ENCODE measurements at places on chromosomes 5 and 9.

DNA sequence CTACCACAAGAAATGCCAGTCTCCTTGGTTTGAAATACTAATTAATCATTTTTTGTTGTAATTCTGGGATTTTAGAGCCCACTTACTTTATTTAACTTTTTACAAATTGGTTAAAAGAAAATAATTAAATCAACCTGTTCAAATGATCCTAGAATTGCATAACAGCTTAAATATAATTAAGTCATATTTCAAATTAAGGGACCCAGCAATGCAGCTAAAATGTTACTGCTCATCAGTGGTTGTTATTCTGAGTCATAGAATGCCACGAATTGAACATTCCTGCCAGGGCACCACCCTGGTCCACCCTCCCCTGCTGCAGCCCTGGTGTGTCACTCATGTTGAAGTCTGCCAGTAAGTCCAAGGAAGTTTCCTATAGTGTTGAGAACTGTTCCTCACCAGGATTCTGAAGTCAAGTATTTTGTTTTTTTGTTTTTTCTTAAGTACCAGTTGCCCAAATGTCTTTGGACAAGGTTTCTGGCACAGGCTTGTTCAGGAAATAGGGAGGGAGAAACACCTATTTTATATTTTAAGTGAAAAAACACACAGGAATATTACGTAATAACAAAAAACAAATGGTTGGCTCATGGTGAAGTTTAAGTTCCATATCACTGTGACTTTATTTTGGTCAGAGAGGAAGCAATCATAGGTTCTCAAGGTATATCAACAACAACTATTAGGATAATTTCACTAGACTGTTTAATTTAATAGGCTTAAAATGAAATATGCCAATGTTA is 4.3 kb upstream of the ITGA1 start:
- no peak for DNase-seq

- DNase-seq = no peak
Observed at GRCh38 chr5:56450766-56451165, 217.6 kb upstream of the ANKRD55 start.

DNA sequence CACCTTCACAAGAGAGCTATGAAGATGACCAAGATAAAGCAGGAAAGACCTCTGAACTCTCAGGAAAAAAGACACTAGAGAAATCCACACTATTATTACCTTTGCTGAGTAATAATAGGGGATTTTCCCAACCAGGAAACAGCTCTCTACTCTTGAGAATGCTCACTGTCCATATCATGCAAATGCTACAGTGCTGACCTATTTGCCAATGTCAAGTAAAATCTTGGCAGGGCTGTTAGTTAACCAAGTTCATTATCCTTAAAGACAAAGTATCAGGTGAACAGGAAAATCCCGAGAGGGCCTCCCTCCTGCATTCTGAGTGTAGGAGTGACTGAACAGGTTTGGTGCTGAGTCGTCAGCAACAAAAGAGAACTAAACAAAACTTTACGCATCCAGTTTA is 306.6 kb downstream of the ACTL7B start:
- DNase-seq = no peak

DNA sequence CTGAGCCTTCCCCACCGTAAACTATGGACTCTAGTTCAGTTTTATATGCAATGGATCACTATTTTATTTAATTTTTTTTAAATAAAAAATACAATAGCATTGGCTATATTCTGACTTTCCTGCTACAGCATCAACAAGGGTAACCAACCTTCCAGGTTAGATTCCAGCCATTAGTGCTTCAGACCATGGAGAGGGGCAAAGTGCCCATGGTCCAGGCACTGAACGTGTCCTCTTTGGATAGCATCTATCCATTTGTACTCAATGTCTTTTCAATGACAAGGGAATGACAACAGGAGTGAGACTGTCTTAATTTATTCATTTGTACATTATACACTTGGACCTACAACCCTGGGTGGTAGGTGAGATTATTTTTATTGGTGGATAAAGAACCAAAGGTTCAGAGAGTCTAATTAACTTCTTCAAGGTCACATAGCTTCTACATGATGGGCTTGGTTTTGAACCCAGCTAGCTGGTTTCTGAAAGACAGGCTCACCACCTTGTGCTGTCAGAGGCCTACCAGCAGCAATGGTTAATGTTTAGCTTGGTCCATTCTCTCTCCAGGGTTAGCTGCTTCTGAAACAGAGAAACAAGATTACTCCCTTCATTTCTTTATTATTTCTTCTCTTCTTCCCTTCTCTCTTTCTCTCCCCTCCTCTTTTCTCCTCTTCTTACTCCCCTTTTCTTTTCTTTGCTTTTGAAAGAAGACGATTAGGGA is 11.5 kb downstream of the TMEM171 start:
- no peak for DNase-seq

DNA sequence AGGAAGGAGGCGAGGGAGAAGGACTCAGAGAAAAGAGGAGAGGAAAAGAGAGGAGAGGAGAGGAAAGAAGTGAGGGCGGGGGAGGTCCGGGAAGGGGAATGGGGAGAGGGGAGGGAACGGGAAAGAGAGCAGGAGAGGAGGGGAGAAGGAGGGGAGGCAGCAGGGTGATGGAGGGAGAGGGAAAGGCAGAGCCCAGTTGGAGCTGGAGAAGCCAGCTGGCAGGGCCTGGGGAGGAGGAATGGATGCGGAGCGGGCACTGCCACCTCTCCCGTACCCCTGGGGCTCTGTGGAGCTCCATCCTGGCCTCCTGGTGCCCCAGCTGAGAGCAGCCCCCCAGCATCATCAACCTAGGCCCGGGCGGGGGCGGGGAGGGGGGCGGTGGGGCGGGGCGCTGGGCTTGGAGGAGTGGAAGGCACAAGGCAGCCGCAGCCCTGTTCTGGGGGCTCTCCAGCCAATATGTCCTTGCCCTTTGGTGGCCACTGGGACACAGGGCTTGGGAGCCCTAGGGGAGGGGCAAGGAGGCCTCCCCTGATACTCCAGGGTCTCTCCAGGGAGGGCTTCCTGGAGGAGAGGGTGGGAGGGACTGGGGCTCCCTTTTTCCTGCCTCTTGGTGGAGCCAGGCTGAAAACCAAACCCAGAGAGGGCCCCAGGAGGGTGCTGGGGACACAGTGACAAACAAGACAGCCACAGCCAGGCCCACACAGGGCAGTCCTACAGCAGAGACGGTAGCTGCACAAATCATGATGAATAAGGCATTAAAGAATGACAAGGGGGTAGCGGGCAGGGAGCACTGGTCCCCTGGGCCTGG is 123.7 kb downstream of the C9orf50 start:
- no peak for DNase-seq

DNA sequence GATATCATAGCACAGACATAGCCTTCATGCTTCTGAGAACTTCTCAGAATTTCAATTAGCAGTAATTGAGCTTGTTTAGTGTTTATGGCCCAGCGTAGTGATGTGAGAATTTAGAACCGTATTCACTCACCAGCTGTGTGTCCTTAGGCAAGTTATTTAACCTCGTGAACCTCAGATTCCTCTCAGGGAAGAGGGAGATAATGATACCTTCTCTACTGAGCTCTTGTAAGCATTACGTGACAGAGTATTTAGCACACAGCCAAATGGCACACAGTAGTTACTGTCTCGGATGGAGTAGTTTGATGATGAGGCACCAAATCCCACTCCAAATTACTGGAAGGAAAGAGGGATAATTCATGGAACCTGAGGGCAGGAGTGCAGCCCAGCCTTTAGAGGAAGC is 429.3 kb downstream of the CCDC171 start:
- DNase-seq = no peak

GRCh38 chr5:96350678-96351077 is 82.4 kb downstream of the PCSK1 start:
- no peak for DNase-seq

DNA sequence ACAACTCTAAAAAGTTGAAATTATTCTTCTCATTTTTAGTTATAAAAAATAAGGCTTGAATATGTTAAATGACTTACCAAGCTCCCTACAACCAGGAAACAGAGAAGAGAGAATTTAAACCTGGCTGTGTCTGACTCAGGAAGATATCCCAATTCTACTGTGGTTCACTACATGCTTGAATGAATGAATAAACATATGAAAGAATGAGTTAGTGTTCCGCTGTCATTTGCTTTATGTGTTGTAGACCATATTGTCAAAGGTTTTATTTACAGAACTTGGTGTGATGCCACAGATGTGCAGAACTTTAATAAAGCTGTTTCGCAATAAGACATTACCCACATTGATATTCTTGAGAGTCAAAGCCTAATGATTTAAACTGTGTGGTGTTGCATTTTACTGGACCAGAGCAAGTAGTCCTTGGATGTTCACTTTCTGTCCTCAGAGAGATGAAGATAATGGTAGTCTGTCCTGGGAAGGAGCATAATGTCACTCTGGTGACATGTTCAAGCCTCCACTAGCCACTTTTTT is 313.2 kb downstream of the TRIM32 start:
- DNase-seq = no peak

- DNase-seq = no peak
Observed at GRCh38 chr5:88780736-88781135, 102.2 kb downstream of the MEF2C start.

DNA sequence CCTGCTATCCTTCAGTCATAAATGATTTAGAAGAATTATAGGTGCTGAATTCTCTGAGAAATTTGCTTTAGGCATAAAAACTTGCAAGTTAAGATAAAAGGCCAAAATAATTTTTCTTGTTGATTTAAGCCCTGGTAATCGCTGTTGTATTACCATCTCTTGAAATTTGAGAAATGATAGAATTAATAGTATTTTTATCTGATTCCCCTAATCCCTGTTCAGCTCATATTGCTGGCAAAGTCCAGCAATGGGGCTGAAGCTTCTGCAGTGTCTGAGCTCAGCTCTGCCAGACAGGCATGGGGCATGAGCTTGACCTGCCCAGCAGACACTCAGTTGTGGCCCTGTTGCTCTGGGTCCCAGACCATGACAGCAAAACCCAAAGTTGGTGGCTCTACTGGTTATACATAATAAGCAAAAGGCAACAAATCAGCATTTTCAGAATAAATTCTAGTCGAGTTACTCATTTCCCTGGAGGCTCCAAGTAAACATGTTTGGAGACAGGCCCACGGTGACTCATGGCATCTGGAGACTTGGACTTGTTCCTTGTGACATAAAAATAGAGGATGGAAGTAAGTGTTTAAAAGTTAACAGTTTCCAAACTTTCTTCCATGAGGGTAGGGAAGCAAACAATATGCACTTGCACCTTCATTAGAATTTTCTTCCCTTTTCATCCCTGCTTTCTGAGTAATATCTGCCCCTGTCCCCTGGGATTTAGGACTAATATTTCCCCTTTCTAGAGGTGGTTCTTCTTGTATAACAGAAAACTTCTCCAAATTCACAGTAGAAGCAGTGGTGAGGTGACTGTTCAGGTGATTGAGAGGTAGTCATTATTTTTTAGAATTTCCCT is 60.2 kb upstream of the SLC2A8 start:
- no peak for DNase-seq

GRCh38 chr9:112819635-112820496 is 69.3 kb downstream of the SNX30 start:
- no peak for DNase-seq

DNA sequence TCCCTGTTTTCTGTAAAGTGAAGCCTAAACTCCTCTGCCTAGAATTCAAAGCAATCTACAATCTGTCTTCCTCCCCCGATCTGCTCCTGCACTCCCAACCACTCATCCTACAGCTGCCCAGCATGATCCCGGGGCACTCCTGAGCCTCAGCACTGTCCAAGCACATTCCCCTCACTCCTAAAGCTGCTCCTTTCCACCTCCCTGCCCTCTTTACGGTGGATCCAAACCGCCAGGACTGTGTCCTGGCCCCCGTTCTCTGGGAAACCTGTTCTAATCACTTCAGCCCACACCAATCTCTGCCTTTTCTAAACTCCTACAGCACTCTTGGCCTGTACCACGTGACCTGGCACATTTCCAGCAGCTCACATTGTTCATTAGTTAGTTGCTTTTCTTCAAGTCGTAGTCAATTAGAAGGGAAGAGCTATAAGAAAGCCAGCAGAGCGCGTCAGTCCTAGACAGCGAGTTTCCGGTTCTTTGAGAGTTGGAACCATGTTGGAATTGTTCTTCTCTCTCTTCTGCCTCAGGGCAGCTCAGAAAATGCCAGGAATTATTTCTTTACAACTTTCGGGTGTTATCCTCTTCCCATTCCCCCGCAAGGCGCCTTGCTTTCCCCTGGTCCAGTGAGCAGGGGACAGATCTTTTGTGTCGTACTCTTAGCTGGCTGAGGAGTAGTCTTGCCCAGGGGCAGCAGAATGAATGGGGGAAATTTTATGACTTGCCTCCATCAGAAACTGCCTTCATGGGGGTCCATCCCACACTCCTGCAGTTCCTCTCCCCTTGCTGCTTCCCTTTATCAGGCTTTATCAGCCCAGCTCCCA is 60.7 kb downstream of the NRG2 start:
- DNase-seq = no peak

GRCh38 chr5:69492391-69492922 is at the start of gene OCLN:
Gene OCLN (plus strand): TSS chr5:69492790. CDS start chr5:69504245, 11,455 bp downstream.
- no peak for DNase-seq

DNA sequence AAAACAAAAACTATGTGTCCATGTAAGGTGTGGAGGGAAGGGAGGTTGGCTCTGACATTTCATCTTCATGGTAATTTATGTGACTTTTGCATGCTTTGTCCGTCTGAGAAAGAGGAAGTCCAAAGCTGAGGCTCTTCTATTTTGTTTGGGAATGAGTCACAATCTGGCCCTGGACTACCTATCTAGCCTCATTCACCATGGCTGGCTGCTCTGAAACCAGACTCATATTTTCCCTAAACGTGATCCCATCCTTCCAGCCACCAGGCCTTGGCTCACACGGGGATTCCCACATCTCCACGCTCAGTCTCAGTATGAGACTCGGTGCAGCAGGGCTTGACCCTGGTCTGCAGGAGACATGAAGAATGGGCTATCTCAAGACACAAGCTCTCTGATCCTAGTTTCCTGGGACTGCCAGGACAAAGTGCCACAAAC is 672.8 kb downstream of the ACTL7B start:
- DNase-seq = no peak

- no peak for DNase-seq
Observed at GRCh38 chr5:171771856-171772255, 13.8 kb upstream of the SMIM23 start.

- DNase-seq = no peak
Observed at GRCh38 chr5:38237681-38238080, 20.7 kb upstream of the EGFLAM start.

- DNase-seq = no peak
Observed at GRCh38 chr9:135220601-135221575, 133.4 kb downstream of the OLFM1 start.

GRCh38 chr5:65043843-65044359 is 275.2 kb downstream of the CWC27 start:
- no peak for DNase-seq

DNA sequence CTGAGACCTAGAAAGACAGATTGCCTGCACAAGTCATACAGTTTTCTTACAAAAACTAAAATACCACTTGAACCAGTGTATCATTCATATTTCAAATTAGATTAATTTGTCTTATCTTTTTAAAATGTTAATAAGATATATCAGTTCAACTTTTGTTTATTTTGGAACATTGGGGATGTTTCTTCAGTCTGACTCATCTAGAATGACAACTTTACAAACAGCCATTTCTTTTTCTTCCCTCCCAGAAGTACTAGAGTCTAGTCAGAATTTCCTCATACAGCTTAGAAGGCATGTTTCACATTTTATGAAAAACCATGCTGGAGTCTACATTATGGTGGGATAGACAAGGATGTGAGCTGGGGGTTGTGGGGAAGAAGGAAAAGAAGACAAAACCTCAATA is 262.5 kb downstream of the NFIB start:
- DNase-seq = no peak

- DNase-seq = no peak
Observed at GRCh38 chr9:8677741-8678140, 878.2 kb upstream of the DMAC1 start.

- DNase-seq = no peak
Observed at GRCh38 chr5:141867139-141867538, 11.1 kb downstream of the PCDH1 start.

- no peak for DNase-seq
Observed at GRCh38 chr9:108904161-108904560, 29.8 kb downstream of the ELP1 start.
